Stimulated activated CD4-positive, alpha-beta T cell treated with anti-CD3 and anti-CD28 coated beads, TNF-alpha, amount 100 ng/mL, for 4 hours (primary cell): ENCODE measurements at places on chromosomes 11 and 22.

- no peak for DNase-seq
These were observed 9.3 kb downstream of the GNG3 start for GRCh38 chr11:62716816-62717215.

DNA sequence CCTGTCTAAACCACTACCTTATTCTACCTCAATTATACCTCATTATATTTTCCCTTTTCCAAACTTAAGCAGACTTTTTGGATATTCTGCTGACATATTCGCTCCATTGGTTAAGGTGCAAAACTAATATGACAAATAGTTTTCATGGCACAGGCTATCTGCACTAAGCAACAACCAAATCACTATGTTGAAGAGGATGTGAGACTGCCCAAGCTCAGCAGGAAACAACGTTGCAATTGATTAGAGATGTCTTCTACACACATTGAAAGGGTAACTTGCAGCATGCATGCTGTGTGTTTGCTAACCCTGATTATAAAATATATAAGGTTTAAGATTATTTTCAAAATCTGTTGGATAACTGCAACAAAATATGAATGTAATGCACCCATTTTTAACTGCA, 61.6 kb downstream of the STK33 start:
- no peak for DNase-seq

GRCh38 chr11:58562375-58562800, 13.3 kb downstream of the LPXN start:
- no peak for DNase-seq

DNA sequence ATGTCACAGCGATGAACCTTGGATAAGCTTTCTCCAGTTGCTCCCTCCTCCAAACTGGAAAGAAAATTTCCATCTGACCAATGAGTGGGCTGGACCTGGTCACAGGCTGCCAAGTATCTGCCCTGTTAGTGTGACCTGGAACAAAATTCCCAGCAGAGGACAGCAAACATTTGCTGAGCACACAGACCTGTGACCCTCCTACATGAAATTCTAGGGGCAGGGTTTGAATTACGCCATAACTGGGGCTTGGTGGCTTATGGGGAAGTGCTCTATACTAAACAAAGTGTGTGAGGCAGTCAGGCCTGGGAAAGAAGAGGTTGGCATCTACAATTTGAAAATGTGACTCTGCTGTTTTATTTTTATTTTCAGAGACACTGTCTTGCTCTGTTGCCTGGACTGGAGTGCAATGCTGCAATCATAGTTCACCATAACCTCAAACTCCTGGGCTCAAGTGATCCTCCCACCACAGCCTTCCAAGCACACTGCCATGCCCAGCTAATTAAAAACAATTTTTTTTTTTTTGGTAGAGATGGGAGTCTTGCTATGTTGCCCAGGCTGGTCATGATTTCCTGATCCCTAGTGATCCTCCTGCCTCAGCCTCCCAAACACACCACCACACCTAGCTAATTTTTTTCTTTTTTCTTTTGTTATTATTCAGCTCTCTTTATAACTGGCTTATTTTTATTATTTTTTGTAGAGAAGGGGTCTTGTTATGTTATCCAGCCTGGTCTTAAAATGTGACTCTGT, 13.6 kb upstream of the XBP1 start:
- DNase-seq, result no peak

DNA sequence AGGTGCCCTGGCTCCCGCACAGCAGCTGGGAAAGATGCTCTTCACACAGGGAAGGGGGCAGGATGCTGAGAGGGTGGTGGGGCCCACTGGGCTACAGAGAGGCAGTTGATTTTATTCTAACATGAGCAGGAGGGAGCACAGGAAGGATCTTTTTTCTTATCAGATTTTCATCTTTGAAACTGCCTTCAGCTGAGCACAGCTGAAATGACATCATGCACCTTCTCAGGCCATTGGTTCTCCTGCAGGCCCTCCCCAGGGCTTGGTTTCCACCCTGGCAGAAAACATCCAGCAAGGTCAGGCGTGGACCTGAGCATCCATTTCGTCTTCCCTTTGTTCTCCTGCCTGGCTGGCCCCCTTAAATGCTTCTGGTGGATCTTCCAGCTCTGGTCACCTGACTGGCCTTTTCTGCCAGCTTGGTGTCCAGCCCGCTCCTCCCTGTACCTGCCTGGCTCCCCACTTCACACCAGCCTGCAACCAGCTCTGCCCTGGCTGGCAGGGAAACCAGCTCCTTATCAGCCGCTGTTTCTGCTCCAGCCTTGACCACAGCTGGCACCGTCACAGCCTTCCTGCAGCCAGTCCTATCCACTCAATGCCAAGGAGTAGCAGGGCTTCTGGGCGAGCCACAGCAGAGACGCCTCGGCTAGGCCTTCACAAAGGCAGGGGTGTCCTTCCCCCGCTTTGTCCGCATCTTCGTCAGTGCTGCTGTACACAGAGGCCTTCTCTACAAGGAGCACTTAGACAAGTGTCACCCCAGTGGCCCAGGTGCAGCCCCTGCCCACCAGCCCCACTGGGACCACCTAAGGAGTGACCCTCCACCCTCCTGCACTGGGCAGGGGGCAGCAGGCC, 36.5 kb downstream of the TOM1 start:
- no peak for DNase-seq

DNA sequence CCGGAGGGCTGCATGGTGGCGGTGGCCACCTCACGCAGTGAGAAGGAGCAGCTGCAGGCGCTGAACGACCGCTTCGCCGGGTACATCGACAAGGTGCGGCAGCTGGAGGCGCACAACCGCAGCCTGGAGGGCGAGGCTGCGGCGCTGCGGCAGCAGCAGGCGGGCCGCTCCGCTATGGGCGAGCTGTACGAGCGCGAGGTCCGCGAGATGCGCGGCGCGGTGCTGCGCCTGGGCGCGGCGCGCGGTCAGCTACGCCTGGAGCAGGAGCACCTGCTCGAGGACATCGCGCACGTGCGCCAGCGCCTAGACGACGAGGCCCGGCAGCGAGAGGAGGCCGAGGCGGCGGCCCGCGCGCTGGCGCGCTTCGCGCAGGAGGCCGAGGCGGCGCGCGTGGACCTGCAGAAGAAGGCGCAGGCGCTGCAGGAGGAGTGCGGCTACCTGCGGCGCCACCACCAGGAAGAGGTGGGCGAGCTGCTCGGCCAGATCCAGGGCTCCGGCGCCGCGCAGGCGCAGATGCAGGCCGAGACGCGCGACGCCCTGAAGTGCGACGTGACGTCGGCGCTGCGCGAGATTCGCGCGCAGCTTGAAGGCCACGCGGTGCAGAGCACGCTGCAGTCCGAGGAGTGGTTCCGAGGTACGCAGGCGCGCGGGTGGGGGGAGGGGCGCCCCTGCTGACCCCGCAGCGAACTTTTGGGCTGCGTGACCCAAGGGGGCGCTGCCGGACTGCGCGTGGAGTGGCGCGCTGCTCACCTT, 670 bp downstream of the NEFH start:
- no peak for DNase-seq

DNA sequence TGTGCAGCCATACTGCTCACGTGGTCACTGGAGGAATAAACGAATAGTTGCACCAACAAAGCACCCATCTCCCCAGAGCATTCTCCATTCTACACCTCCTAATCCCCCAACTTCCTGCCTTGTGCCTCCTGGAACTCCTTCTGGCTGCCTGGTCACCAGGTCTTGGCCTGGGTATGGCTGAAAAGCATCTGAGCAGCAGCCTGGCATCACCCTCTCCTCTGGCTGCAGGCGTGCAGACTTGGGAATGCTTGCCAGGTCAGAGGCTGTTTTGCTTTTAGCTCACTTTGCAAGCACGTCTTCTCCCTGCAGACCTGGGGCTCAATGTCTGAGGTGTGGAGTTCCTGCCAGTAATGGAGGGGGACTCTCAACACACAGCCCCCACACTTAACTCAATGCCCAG, 33.3 kb upstream of the KCNJ11 start:
- DNase-seq, result no peak

GRCh38 chr11:11558826-11559225, 63.0 kb downstream of the GALNT18 start:
- no peak for DNase-seq

- no peak for DNase-seq
These were observed 788.0 kb downstream of the BRD1 start for GRCh38 chr22:49039625-49040024.

- DNase-seq, result no peak
These were observed 609.9 kb downstream of the INSC start for GRCh38 chr11:15724601-15725000.

DNA sequence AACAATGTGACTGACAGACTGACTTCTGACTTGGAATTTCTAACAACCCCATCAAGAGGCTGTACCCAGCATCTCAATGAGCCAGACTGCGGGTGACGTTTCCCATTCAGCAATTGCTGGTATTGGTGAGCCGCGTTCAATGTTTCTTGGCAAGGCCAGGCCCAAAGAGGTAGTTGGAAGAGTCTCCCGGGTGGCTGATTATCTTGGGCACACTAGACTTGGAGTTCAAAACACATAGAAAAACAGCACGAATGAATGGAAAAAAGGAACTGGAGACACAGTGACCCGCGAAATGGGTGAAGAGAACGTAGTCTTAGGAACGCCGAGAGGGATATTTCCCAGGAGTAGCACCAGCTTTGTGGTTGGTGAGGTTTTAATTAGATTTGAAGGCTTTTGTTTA, 115.7 kb downstream of the RPS6KA4 start:
- DNase-seq, result no peak

DNA sequence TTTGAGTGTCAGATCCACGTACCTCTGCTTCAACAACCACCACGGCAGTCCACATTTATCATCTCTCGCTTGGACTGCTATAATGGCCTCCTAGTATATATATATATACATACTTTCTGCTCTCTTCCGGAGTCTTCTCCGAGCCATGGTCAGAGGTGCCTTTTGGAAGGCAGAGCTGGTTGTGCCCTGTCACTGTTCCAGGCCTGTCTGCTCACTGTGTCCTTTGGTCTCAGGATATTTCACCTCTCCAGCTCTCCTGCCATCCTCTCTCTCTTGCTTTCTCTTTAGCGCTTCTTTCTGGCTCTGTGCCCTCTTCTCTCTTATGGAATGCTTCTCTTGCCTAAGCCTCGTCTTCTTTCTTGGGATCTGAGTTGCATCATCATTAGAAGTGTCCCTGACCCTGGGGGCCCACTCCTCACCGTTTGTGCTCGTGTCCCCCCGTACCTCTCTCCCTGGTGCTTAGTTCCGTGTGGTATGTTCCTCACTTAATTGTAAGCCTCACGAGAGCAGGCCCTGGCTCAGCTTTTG, 86.1 kb upstream of the RASSF10 start:
- no peak for DNase-seq

DNA sequence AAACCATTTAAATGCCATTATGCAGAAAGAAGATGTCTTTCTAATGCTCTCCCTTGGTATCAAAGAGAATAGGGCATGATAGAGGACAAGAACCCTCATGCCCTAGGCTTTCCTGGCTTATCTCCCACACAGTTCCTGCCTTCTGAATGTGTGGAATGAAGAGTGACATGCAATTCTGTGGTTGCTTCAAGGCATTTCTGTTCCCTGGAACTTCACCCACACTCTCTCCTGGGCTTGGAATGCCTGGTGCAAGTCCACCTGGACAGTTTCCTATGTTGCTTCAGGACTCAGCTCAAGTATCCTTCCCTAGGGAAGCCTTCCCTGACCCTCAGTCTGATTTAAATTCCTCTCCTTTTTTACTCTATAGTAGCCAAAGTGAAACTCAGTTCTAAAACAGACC, 53.8 kb upstream of the DRD2 start:
- DNase-seq, result no peak

GRCh38 chr22:43482318-43482625, 70.5 kb downstream of the MPPED1 start:
- DNase-seq, result no peak
